Activated CD4-positive, alpha-beta T cell treated with anti-CD3 and anti-CD28 coated beads, Interleukin-2, Interleukin-6, amounts not matched to agents 100 ng/mL and 50 ng/mL, durations not matched to agents 16 hours and 8 hours (primary cell): ENCODE measurements at places on chromosomes 13 and 19.
A peak's percentile ranks its signal among the peaks of the same experiment; 100 is the strongest.

DNA sequence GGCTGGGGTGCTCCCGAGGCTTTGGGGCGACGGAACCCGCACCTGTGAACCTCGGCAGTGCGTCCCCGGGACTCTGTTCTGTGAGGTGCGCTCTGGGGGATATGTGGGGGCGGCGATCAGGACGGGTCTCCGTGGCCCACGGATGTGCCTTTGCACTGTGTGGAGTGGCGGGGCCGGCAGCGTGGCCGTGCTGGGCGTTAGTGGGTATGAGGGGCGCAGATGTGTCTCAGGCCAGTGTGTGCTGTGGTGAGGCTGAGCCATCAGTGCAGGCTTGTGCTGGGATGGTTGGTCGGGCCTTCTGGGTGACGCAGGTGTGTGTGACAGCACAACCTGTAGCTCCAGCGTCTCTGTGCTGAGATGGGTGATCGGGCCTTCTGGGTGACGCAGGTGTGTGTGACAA lies 16.9 kb downstream of the ZNF331 start:
- no peak for DNase-seq

- DNase-seq = no peak
Measured at GRCh38 chr19:33260628-33261418, 35.2 kb upstream of the SLC7A10 start.

DNA sequence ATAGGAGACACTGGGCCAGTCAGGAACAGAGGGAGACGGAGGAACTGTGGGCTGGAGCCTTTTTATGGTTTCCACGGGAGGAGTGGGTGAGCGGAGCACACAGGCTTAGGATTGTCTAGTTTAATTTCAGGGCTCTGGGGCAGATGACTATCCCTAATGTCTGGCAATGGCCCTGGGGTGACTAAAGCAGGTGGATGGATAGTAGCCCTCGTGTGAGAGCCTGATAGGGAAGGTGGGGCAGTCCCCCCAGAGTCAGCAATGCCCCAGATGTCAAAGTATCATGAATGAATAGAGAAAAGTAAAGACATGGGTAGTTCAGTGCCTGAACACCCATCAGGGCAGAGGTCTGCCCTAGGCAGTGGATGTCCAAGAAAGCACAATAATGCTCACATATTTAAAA lies 94.2 kb downstream of the ZDHHC20 start:
- no peak for DNase-seq

GRCh38 chr13:71214821-71215220 lies 652.2 kb downstream of the DACH1 start:
- DNase-seq = no peak

- no peak for DNase-seq
Measured at GRCh38 chr13:42155251-42155650, 106.8 kb downstream of the DGKH start.

- DNase-seq = no peak
Measured at GRCh38 chr13:91212231-91212630, 135.3 kb upstream of the MIR17HG start.

DNA sequence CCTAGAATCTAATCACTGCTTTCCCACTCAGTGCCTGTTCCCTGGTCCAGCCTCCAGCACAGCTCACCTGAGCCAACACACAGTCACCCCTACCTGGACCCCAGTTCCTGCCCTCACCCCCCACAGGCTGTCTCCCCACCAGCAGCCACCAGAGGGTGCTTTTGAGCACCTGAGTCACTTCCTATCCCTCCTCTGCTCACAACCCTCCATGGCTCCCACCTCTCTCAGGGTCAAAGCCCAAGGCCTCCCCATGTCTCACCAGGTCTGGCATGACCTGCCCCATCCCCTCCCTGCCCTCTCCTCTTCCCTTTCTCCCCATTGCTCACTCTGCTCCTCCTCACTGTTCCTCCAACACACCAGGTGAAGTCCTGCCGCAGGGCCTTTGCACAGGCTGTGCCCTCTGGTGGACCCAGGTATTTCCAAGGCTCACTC lies 7.1 kb upstream of the DPP9 start:
- peak; percentile 77 for DNase-seq

GRCh38 chr13:85806553-85807175 lies 7.4 kb upstream of the SLITRK6 start:
- DNase-seq = peak; percentile 49

DNA sequence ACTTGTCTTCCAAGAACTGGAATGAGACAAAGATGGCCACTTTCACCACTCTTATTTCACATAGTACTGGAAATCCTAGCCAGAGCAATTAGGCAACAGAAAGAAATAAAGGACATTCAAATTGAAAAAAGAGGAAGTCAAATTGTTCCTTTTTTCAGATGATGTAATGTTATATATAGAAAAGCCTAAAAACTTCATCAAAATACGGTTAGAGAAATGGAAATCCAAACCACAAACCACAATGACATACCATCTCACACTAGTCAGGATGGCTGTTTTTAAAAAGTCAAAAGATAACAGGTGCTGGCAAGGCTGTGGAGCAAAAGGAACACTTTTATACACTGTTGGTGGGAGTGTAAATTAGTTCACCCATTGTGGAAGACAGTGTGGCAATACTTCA lies 113.3 kb upstream of the SPRY2 start:
- DNase-seq = no peak
